IPS DF 19.7 (cell line): ENCODE measurements at places on chromosomes 2 and 18.

DNA sequence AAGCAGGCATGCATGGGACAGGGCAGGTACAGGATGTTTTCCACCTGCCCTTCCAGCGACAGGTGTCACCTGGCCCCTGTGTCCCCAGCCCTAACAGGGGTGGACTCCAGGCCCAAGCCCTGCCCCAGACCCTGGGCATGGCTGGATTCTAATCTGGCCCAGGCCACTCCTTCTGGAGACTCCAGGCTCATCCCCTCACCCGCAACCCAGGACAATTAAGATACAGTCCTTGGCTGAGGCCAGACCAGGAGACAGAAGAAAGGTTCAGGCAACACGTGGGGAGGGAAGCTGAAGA, 9.5 kb downstream of the BIN1 start:
- no peak for DNase-seq

- DNase-seq: no peak
These were observed 183.5 kb downstream of the MCFD2 start for GRCh38 chr2:46732127-46732526.

- no peak for DNase-seq
These were observed 48.6 kb downstream of the EMX1 start for GRCh38 chr2:72965770-72966450.

DNA sequence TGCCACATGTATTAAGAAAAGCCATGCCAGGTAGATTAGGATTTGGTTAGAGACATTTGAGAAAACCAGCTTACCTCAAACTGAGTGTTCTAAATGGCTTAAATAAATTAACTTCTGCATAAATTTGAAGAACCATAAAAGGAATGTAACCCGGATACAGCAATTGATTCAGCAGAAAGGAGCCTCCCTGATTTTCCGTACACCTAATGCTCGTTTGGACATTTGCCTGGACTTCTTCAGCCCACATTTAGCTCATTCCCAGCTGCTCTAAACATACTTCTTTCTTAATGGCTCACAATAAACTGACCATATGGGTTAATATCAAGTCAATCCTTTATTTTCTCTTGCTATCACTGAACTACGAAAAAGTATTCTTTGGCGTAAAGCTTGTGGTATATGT, 392.4 kb downstream of the ZNF516 start:
- no peak for DNase-seq

DNA sequence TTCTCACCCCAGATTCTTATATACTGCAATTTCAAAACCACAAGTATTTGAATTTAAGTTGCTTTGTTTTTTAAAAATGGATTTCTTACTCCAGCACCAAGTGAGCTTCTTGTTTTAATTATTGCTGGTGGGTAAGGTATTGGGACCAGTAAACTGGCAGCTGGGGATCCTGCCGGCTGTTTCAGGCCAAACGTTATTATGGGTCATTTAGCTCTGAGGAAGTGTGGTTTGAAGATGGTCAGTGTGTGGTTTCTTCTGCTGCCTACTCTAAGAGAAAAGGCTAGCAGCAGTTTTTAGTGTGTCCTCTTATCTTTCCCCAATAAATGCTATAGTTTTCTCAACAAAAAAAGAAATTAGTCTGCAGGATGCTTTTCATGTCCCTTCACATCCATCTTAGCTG, 30.6 kb downstream of the CFAP221 start:
- DNase-seq: no peak

DNA sequence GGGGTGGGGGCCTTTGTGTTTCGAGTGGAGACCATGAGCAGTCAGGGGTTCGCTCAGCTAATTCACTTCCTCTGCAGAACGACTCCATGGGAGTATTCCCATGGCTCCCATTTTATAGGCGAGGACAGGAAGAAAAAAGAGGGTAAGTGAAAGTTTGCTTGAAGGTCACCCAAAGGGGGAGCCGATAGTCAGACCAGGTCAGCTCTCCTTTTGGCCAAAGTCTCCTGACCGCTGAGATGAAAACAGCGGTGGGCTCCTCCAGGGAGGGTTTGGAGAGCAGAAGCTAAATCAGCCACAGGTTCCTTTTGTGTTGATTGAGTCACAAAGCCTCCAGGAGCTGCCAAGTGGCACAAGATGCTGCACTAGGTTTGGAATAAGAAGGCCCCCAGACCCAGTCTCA, 34.1 kb upstream of the CTAGE1 start:
- peak; percentile 38 for DNase-seq

DNA sequence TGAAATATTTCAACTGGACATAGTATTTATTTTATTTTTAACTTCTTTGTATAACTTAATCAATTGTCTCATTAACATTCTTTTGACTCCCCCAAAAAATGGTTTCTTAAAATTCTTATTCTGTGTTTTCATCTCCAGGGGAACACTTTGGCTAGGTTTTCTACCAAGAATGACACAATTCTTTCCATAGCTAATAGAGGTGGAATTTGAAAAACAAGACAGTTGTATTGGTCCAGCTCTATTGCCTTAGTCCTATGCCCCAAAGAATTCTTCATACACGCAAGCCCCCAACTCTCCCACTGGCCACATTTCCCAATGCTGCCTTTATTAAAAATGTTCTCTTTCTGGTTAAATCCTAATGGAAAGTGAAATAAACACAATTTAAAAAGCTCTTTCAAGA, 104.7 kb upstream of the PKDCC start:
- DNase-seq: no peak

DNA sequence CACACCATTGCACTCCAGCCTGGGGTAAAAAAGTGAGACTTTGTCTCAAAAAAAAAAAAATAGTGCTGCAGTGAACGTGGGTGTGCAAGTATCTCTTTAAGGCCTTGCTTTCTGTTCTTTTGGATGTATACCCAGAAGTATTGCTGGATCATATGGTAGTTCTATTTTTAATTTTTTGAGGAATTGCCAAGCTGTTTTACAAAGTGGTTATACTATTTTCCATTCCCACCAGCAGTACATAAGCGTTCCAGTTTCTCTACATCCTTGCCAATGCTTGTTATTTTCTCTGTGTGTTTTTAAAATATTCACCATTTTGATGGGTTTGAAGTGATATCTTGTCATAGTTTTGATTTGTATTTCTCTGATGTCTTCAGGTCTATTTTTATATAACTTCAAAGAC, 13.1 kb downstream of the ARMC9 start:
- DNase-seq: no peak

DNA sequence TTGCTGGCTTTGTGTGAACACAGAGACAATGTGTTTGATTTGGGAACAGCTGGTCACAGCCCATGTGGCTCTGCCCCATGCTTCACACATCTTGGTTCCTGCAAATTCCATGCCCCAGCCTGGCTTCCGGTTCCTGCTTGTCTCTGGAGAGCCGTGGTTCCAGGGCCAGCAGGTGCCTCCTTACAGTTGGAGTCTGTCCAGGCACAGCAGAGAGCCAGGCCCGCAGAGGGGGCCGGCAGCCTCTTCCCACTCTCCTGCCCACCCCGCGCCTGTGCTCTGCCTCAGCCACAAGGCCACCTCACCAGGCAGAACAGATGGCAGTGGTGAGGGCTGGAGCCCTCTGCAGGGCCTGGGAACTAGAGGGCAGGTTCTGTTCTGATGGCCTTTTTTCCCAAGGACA, 81.5 kb downstream of the LDLRAD4 start:
- no peak for DNase-seq

DNA sequence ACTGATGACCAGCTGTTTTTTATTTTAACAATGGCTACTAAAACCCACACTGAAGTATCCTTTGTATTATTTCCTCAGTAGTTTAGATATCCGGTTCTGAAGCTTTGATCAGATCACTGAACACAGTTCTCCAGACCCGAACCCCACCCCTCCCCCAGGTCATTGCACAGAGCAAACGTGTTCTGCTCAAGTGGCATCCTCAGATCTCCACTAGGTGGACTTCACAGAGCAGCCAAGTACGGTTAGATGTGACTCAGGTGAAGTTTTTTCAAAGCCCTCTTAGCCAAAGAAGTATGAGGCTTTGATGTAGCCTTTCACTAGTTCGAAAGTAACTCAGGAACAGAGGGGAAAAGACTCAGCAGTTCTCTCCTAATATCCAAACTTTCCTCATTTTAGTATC, 142.7 kb upstream of the NRP2 start:
- no peak for DNase-seq

DNA sequence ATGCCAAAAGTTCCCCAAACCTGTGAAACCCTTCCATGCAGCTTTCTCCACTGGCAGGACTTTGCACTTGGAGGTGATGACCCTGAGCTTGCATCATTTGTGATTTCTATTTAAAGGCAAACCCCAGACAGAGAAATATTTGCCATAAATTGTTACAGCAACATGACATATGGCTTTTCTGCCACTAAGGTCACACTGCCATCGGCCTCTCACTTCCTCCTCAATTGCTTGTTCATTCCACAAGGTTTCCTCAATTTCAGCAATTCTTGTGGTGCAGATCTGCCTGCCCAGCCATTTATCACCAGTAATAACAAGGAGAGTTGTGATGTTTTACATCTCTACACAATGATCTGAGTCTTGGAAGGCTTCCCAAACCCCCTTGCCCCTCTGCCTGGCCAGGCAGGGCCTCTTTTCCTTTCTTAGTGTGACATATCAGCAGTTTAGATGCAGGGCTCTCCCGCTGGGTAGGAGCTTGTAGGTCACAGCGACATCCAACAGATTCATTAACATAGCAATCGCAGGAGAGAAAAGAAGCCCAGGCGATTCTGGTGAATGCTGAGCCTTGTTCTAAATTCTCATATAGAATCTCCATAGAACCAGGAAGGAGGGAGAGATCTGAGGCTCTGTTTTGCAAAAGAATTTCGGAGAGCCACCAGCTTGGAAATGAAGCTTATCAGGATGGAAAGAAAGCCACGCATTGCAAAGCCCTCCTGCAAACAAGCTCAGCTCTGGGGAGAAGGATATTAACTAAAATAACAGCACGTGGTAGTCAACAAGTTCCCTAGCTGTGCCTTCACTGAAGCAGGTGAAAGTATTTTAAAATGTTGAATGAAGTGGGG, 46.7 kb upstream of the ITGA6 start:
- DNase-seq: peak; percentile 99

DNA sequence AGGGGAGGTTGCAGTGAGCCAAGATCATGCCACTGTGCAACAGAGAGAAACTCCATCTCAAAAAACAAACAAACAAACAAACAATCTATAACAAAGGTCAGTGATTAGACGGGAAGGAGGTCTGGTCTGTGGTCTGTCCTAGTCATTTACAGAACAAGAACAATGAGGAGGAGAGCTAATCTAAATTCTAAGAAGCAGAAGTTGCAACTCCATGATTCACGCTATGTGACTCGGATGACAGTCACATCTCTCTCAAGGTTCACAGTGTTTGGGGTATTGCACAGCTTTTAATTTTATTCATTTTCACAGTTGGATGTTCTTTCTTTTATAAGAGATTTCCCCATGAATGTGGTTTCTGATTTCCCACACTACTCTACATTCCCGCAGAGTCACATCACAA, 218.7 kb upstream of the PIEZO2 start:
- no peak for DNase-seq

DNA sequence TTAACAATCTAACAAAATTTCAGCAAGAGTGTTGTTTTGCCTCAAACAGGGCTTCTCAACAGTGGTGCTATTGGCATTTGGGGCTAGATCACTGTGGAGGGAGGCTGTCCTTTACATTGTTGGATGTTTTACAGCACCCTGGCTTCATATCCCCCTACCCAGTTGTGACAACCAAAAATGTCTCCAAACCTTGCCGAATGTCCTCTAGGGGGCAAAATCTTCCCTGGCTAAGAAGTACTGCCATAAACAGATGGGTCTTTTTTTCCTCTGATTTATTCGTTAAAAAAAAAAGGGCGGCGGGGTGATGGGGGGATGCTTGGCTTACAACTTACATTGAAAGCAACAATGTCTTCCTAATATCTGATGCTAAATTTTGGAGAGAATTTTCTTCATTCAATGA, 207.6 kb upstream of the CCDC150 start:
- DNase-seq: peak; percentile 45

- DNase-seq: no peak
These were observed 36.5 kb upstream of the ARMC9 start for GRCh38 chr2:231161877-231162329.
